Activated T-cell treated with anti-CD3 and anti-CD28 coated beads, Interleukin-2, amount 50 U/mL, for 1 hour (primary cell): ENCODE measurements at places on chromosomes 1 and 21.

GRCh38 chr1:74399249-74399648, 113.2 kb downstream of the LRRC53 start:
- no peak for DNase-seq

GRCh38 chr1:232704694-232705680, 75.1 kb upstream of the SIPA1L2 start:
- DNase-seq, result no peak

DNA sequence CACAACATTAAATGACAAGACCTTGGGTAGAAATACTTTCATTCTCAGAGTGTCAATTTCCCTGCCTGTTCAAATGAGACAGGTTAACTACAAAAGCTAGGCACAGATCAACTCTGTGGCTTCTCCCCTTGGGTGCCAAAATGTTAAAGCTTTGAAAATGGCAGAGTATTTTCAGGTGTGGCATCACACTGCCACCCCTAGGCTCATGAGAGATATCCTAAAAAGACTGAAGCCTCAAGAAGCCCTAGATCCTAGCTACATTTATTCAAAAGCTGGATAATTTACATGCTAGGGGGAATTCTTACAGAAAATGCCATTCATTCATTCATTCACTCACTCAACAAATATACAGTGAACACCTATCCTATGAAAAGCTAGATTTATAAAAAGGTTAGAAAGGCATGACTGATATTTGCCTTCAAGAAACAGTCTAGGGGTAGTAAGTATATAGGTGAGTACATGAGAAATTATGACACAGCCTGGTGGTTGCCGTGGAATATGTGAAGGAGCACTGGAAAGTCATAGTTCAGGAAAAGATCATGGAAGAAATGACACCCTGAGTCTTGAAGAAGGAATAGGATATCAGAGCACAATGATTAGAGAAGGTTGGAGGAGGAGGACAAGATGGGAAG, 15.9 kb upstream of the RAB4A start:
- DNase-seq, result no peak

DNA sequence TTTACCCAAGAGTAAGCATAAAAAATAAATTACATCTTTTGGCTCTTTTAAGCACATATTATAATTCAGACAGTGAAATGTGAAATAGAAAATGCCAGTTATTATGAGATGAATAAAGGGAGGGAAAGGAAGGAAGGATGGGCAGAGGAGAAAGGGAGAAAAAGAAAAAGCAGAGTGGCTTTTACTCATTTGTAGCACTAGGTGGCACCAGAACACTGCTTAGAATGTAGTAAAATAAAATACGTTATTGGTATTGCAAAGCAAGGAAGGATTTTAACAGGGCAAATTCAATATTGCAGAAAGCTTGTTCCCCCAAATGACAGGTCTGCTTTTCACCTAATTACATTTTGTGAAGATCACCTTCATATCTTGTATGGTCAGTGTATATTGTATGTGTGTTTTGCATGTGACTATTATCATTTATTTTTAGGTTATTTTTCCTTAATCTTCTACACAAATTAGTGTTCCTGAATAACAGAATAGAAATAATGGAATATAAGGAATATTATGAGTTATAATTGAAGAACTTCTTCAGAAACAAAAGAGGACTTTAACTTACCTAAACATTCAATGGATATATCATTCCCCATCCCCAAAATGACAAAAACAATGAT, 9.1 kb upstream of the PCNX2 start:
- DNase-seq, result no peak
